Activated naive CD4-positive, alpha-beta T cell treated with anti-CD3 and anti-CD28 coated beads, Interleukin-2, amount 10 ng/mL, durations not matched to agents 7 days and 5 days (primary cell): ENCODE measurements at places on chromosomes 2 and 18.
A peak's percentile ranks its signal among the peaks of the same experiment; 100 is the strongest.

- DNase-seq, result no peak
- H3K4me3 ChIP-seq, result no peak overlapping the region
- no peaks in the 10 kb centered on the region for H3K27me3 ChIP-seq
- H3K27ac ChIP-seq, result no peak overlapping the region
Observed at GRCh38 chr2:37985333-37985732, 60.2 kb downstream of the RMDN2 start.

DNA sequence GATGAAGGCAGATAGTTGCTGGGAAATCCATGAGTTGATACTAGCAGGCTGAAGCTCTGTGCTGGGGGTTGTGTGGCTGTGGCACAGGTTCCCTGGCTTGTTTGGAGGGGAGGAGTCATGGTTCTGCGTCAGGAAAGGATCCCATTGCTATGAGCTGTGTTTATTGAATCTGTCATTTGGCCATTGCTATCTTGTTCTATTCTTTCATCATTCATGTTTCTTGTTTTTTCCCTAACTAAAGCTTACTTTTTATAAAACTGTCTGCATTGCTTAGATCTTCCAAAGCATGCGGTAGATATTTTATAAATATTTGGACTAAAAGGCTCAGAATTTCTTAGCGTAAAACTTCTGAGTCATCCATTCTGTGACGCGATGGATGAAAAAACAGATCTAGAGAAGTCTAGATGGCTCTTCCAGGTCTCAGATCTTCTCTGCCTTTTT, 335.3 kb downstream of the PTPRM start:
- H3K4me1 ChIP-seq, result no peaks in the 10 kb centered on the region
- no peaks in the 10 kb centered on the region for H3K36me3 ChIP-seq
- H3K4me3 ChIP-seq, result no peak overlapping the region
- H3K27me3 ChIP-seq, result no peaks in the 10 kb centered on the region

DNA sequence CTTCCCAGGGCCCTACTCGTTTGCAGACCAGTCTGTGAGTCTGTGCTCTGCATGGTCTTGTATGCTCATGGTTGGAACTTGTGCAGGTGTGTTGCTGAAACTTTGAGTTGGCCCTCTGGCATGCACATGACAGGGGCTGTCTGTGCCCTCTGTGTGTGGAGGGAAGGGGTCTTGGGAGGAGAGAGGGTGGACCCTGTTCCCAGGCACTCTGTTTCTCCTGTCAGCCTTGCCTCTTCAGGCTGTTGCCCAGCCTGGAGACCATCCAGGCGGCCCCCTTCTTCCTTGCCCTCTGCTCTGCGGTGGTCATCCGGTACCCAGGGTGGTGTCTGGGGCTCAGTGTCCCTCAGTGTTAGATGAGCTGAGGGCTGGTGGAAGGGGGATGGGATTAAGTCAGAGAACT, 39.5 kb downstream of the TET3 start:
- H3K4me1 ChIP-seq, result peaks cover 61% of the 10 kb centered on the region
- no peak overlapping the region for H3K27ac ChIP-seq
- no peak for DNase-seq
- H3K27me3 ChIP-seq, result no peaks in the 10 kb centered on the region
- peaks cover 12% of the 10 kb centered on the region for H3K36me3 ChIP-seq

DNA sequence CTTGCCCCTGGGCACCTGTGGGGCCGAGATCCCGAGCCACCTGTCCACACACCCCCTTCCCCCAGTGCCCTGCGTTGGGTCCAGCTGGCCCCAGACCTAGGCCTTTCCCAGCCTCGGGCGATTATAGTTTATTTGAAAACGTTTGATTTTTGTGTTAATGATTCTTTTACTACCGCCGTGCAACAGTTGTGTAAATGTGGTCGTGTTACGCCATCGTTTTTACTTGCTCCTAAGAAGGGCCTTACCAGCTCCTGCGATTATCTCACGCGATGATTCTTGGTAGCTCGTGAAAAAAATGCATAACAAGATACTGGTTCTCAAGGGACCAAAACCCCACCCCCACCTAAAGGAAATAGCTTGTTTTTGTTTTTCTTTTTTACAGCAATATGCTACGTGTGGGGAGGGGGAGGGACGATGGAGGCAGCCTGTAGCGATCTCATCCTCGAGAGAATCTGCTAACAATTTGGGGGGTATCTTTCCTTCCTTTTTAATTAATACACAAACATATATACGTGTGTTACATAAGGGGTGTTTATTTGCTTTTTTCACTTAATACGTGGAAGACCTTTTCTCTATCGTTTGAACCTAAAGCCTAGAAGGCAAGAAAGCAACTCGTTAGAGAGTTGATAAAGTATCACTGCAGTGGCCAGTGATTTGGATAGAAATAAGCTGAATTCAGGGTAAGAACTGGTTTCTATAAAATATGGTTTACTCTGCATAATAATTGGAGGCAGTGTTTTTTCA, 1.0 kb downstream of the ZDBF2 start:
- peak; percentile 49 for DNase-seq
- H3K27me3 ChIP-seq, result peaks cover 44% of the 10 kb centered on the region
- peaks cover 4% of the 10 kb centered on the region for H3K36me3 ChIP-seq
- H3K4me1 ChIP-seq, result peaks cover 20% of the 10 kb centered on the region
- H3K4me3 ChIP-seq, result peak overlapping the region; percentile 78

DNA sequence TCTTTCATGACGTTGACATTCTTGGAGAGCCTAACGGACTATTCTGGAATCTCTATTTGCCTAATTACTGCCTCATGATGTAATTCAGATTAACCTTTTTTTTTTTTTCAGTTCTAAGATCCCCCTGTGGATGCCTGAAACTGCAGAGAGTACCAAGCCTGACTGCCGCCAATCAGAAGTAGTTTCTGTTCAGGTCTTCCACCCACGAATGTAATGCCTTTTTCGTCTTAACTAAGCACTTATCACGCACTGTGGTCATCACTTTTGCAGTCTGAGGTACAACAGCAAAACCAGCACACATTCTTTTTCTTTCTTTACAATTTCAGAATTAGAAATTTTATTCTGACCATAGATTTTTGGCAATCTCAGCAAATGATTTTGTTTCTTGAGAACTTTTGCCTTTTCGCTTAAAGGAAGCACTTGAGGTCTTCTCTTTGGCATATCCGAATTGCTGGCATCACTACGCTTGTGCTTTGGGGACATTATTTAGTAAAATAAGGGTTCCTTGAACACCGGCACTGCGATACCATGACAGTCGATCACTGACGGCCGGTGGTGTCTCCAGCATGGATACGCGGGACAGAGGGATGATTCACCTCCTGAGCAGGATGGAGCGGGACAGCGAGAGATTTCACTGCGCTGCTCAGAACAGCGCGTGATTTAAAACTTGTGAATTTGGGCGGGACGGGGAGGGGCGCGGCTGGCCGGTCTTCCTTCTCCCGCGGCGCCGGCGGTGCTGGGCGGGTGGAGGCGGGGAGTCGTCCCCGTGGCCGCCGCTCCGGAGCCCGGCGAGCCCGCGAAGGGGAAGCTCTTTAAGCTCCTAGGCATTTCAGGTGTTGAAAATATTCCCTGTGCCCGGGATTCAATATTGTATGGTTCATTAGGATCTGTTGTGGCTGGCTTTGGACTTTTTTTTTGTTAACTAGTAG, 32.0 kb upstream of the GPR55 start:
- DNase-seq, result peak; percentile 51
- H3K27ac ChIP-seq, result peak overlapping the region; percentile 60
- H3K4me3 ChIP-seq, result peak overlapping the region; percentile 71
- peaks cover 73% of the 10 kb centered on the region for H3K27me3 ChIP-seq

DNA sequence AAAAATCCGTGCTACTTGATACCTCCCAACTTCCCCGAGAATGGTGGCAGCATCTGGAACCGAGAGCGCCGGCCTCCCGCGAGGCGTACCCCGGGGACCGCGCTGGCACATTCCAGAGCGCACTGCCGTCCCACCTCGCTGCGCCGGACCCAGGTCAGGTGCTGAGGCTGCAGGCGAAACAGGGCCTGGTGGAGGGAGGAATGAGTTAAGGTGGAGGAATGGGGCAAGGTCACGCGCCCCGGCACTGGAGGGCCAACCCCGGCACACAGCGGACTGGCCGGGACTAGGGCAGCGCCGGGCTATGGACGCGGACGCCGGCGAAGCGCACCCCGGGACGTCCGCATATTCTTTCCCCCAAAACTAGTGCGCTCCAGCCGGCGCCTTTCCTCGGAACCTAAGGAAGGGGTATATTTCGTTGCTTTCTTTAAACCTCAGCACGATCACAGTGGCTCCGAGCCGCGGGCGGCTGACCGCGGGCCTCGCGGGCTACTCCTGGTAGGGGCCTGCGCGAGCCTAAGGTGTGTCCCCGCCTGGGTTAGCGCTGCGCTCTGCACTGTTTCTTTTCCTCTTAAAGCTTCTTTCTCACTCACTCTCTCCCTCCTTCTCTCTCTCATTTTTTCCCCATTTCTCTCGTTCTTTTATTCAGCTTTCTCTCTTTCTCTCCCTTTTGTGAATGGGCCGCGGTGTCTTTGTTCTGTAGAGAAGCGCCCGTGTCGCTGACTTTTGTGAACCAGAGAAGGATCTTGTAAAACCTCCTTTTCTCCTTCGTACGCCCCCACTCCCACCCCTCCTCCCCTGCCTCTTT, 2.1 kb upstream of the OTX1 start:
- H3K27ac ChIP-seq, result peak overlapping the region; percentile 78
- no peak for DNase-seq
- H3K36me3 ChIP-seq, result peaks cover 13% of the 10 kb centered on the region
- H3K4me3 ChIP-seq, result peak overlapping the region; percentile 23
- peaks cover 84% of the 10 kb centered on the region for H3K27me3 ChIP-seq
- peaks cover 47% of the 10 kb centered on the region for H3K4me1 ChIP-seq

DNA sequence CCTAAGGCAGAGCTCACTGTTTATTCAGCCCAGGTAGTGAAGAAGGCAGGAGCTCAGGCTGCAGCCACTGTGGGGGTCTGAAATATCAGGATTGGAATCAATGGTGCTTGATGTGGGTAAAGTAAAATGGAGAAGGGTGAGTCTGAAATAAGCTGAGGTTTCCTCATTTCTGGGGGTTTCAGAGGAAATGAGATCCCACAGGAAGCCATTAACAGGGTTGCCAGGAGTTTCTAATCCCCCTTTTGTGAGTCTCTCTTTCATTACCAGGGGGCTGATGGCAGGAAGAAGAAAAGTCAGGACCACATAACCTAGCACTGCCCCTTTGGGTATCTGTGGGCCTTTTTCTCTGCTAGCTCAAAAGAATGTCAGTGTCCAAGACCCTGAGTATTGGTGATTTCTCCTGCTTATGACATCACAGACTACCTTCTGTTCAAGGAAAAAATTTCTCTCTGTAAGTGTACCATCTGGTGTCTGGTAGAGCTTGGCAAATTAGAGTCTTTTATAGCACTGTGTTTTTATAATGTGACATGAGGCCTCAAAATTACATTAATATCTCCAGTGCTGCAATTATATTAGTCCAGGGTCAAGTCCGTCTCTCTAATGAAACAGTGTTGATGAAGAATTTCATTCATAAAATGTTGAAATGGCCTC, 56.0 kb downstream of the LBH start:
- H3K27me3 ChIP-seq, result peaks cover 4% of the 10 kb centered on the region
- no peak for DNase-seq
- no peaks in the 10 kb centered on the region for H3K36me3 ChIP-seq
- peaks cover 24% of the 10 kb centered on the region for H3K4me1 ChIP-seq

GRCh38 chr2:38581193-38582147, 21.3 kb downstream of the HNRNPLL start:
- DNase-seq, result peak; percentile 52
- H3K4me1 ChIP-seq, result peaks cover 9% of the 10 kb centered on the region
- peak overlapping the region; percentile 13 for H3K27ac ChIP-seq
- H3K27me3 ChIP-seq, result no peaks in the 10 kb centered on the region
- H3K36me3 ChIP-seq, result peaks cover 40% of the 10 kb centered on the region
- no peak overlapping the region for H3K4me3 ChIP-seq

DNA sequence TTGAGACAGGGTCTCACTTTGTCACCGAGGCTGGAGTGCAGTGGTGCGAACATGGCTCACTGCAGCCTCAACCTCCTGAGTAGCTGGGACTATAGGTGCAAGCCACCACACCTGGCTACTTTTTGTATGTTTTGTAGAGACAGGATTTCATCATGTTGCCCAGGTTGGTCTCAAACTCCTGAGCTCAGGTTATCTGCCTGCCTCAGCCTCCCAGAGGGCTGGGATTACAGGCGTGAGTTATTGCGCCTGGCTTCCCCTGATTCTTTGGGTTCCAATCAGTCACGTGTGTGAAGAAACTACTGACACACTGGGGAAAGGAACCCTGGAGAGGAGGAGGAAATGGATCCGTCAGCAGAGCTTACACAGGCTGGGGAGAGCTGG, 22.3 kb upstream of the RAB10 start:
- no peaks in the 10 kb centered on the region for H3K36me3 ChIP-seq
- no peak overlapping the region for H3K27ac ChIP-seq
- no peak overlapping the region for H3K4me3 ChIP-seq
- H3K27me3 ChIP-seq, result peaks cover 4% of the 10 kb centered on the region

- DNase-seq, result no peak
- no peaks in the 10 kb centered on the region for H3K36me3 ChIP-seq
- H3K4me3 ChIP-seq, result no peak overlapping the region
- H3K27ac ChIP-seq, result no peak overlapping the region
- peaks cover 12% of the 10 kb centered on the region for H3K27me3 ChIP-seq
Observed at GRCh38 chr2:128639693-128640092, 321.0 kb upstream of the HS6ST1 start.

- H3K4me3 ChIP-seq, result no peak overlapping the region
- no peak overlapping the region for H3K27ac ChIP-seq
- H3K4me1 ChIP-seq, result peaks cover 17% of the 10 kb centered on the region
- no peaks in the 10 kb centered on the region for H3K27me3 ChIP-seq
- no peaks in the 10 kb centered on the region for H3K36me3 ChIP-seq
Observed at GRCh38 chr2:197937814-197938213, 133.4 kb downstream of the PLCL1 start.

DNA sequence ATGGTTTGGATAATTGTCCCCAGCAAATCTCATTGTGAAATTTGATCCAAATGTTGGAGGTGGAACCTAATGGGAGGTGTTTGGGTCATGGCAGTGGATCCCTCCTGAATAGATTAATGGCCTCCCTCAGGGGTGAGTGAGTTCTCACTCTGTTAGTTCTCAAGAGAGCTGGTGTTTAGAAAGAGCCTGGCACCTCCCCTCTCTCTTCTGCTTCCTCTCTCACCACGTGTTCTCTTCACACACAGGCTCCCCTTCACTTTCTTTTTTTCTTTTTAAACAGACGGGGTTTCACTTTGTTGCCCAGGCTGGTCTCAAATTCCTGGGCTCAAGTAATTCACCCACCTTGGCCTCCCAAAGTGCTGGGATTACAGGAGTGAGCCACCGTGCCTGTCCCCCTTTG, 111.6 kb upstream of the LTBP1 start:
- H3K27ac ChIP-seq, result no peak overlapping the region
- H3K4me3 ChIP-seq, result peak overlapping the region; percentile 2
- no peak for DNase-seq
